ENCODE measurements at places on chromosomes 7 and 10.
A peak's percentile ranks its signal among the peaks of the same experiment; 100 is the strongest.

DNA sequence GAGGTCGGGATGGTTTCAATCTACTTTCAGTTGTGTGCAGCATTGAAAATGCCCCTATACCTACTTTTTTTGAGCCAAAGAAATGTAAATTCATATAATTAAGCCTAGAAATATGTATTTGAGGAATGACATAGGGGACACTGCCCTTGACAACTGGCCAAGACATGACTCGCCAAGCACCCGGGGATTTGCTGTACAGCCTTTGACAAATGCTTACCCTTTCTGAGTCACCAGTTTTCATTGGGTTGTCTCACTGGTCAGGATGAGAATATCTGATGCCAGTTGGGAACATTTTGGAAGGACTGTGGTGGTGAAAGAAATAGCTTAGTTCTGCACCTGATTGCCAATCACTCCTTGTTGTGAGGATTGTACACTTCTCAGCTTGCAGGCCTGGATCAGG, 166.8 kb upstream of the HABP2 start:
- DNase-seq = peak; percentile 73

DNA sequence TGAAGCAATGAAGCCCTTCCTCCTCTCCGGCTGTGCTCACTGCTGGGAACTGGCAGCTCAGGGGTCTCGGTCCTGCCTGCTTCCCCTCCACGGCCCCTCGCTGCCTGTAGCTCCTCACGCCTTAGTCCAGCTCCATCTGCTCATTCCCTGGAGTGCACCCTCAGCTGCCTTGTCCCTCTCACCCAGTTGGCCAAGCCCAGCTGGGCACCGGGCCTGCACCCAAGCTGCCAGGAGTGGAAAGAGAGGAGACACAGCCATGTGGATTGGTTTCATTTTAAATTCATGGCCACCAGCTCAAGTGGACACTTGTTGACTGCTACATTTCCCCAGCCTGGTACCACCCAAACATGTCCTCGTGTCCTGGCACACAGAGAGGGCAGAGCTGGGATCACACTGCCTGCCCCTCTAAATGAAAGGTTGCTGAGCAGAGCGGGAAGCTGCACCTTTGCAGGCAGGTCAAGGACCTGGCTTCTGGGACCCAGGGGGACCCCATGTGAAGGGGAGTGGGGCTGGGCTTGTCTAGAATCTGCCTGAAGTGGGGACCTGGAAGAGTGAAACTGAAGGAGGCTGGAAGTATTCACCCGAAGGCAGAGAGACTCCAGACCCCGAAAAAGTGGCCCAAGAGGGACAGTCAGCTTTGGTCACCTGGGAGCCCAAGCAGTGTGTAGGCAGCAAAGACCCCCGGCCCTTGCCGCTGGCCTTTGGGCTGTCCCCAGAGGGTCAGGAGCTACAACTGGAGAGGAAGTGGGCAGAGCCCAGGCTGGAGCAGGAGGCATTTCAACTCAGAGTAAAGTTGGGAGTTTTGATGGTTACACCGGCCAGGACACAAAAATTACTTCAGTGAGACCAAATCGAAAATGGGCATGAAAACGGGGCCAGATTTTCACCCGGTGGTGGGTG, 15.0 kb upstream of the BNIP3 start:
- DNase-seq = no peak

DNA sequence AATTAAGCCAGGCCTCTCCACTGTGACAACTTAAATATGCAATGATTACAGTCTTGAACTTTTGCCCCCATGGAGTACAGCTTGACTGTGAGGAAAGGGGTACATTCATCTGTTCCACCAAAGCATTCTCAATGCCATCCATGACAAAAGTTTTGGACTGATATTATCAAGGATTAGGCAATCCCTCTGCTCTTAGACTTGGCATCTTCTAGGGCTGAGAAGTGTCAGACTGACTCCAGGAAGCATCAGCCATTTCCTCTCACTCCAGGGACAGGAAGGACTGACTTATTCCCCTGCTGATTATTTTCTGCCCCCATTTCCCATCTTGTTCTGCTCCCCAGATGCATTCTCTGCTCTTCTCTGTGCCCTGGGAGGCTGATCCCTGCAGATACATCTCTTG, 69.7 kb downstream of the ZNF365 start:
- DNase-seq = peak; percentile 21

DNA sequence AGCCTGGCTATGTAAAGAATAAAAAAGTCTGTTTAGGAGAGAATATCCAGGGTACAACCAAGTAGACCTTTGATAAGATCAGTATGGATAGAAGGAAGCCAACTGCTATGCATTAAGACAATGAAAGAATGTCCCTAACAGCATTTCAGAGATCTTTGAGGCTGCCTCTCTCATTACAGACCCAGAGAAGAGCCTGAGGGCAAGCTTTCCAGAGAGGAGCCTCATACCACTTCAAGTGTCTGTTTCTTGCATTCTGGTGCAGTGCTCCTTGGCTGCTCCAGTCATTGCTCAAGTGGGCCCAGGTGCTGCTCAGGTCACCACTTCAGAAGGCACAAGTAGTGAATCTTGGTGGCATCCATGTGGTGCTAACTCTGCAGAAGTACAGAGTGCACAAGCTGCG, 514.0 kb downstream of the PLXDC2 start:
- DNase-seq = no peak

DNA sequence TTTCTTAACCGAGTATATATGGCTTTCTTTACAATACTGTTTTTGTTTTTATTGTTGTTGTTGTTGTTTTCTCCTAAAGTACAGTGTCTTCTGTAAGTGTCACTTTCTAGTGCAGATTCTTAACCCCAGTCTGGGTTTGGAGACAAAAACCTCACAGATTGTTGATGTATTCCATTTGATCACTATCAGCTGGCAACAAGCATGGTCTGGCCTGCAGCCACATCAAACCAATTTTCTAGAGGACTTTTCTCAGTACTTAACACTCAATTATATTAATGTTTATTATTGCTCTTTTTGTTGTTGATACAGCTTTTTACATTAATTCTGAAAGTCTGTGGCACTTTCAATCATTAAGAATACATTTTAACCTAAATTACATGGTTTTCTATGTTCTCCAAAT, 17.1 kb downstream of the LRRN3 start:
- no peak for DNase-seq

DNA sequence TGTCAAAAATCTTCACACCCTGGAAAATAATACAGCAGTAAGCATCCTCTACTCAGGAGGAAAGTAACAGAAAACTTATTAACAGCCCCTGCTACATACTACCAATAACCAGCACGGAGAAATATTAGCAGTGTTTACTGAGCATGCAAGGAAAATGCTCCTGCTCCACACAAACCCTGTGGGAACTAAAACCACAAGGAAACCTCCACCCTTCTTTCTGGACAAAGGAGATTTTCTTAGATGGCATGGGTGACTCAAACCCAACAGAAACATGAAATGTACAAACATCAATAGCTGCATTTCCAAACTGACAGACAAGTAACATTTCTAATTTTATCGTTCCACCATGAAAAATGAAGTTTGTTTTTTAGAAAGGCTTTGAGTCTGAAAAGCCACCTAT, 113.4 kb downstream of the VPS41 start:
- DNase-seq = no peak

- peak; percentile 36 for DNase-seq
Measured at GRCh38 chr7:30594048-30594539, 584 bp upstream of the GARS1 start.

DNA sequence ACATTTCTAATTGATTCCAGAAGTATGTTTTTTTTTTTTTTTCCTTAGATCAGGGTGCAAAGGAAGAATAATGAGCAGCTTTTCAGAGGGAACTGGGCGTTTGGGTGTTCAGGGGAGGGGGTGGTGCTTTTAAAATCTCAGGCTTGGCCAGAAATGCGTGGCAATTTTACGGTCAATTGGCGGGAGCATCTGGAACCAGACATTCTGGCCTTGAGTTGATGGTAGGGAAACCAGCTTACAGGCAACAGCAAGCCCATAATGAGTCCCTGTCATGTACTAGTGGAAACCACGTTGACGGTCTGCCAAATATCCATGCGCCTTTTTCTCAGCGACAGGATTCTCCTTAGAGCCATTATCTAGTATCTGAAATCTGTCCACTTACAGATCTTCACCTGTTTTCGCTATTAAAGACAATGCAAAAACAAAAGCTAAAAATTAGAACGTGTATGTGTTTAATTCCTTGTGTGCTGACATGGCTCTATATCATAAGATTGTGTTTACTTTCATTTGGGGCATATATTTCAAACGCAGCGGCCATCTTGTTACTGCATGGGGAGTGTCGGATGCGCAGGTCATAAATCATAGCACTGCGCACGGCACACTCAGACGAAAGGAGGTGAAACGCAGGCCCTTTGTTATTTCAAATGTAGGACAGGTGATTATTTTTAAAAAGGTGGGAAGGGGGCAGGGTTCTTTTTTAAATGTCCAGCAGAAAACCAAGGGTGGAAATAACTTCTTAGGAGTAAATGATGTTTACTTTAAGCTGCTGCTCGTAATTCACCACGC, 209.2 kb downstream of the AGMO start:
- DNase-seq = no peak

GRCh38 chr7:93757426-93757825, 133.1 kb downstream of the TFPI2 start:
- peak; percentile 52 for DNase-seq

DNA sequence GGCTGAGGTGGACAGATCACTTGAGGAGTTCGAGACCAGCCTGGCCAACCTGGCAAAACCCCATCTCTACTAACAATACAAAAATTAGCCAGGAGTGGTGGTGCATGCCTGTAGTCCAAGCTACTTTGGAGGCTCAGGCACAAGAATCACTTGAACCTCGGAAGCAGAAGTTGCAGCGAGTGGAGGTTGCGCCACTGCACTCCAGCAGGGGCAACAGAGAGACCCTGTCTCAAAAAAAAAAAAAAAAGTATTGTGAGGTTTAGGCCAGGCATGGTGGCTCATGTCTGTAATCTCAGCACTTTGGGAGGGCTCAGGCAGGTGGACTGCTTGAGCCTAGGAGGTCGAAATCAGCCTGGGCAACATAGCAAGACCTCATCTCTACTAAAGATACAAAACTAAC, 16.0 kb downstream of the TET1 start:
- no peak for DNase-seq

DNA sequence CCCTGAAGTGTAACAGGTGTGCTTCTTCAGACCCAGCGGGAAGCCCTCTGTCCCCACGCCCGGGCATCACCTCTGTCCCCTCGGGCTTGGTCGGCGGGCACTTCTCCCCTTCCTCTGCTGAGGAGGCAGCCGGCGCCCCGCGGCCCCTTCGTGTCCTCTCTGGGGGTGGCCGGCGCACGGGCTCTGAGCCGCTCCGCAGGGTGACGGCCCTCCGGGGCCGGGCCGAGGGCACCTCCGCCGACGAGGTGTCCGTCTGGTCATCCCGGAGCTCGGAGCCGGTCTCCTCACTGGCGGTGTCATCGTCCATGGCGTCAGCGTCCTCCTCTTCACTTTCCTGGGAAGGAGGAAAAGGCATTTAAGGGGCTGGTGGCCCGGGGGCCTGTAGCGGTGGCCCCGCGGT, 239.0 kb downstream of the SFMBT2 start:
- DNase-seq = no peak

- DNase-seq = no peak
Measured at GRCh38 chr10:105181626-105182025, 540.5 kb downstream of the SORCS3 start.

DNA sequence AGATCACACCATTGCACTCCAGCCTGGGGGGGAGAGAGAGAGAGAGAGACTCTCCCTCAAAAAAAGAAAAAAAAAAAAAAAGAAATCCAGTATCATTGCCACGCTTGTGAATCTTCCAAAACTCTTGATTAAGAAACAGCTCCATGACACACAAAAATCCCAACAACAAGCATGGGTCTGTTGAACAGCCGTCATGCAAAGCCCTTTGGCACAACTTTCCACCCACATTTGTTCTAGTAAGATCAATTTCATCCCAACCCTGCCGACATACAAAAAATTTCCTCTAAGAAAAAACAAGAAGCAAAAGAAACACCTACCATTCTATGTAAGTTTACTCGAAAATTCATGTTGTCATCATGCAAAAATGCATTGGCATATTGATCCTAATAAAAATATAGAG, 62.8 kb downstream of the ARMH3 start:
- DNase-seq = no peak

- no peak for DNase-seq
Measured at GRCh38 chr7:4939971-4940728, 18.8 kb downstream of the MMD2 start.

GRCh38 chr7:91656541-91657482, 223.7 kb downstream of the MTERF1 start:
- peak; percentile 90 for DNase-seq

- DNase-seq = no peak
Measured at GRCh38 chr10:8979976-8980375, 925.5 kb downstream of the GATA3 start.

GRCh38 chr7:64744680-64745079, 49.5 kb upstream of the ZNF138 start:
- no peak for DNase-seq

GRCh38 chr10:28312572-28312971, 9.7 kb upstream of the MPP7 start:
- DNase-seq = peak; percentile 60

DNA sequence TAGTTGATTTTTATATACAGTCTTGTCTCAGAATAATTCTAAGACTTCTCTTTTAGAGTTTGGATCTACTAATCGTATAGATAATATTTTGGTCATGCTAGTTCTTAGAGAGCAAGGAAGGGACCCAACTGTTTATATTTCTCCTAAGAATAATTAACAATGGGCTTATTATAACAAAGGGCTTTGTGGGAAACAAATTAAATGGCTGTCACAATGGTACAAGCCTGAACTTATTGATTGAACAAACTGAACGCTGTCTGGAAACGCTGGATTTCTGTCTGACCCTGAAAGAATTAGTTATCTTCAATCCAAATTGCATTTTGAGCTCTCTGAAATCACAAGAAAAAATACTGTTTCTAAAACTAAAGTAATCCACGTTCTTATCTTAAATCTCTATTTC, 56.8 kb downstream of the CSTF2T start:
- no peak for DNase-seq

- DNase-seq = no peak
Measured at GRCh38 chr10:79505829-79506228, 6.5 kb upstream of the EIF5AL1 start.

- DNase-seq = peak; percentile 17
Measured at GRCh38 chr7:106693677-106694353, 32.9 kb upstream of the CCDC71L start.

- DNase-seq = no peak
Measured at GRCh38 chr10:117617659-117618058, 75.1 kb downstream of the EMX2 start.

DNA sequence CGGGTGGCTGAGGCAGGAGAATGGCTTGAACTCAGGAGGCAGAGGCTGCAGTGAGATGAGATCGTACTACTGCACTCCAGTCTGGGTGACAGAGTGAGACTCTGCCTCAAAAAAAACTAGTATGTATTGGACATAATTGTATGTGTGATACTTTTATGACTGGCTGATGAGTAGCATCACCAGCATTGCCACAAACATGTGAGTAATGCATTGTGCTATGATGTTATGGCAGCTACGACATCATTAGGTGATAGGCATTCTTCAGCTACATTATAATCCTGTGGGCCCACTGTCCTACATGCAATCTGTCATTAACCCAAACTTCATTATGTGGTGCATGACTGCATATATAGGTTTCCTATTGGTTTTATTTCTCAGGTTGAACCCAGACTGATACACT, 352.4 kb downstream of the GALNT17 start:
- DNase-seq = peak; percentile 73
